Left renal pelvis (tissue), 4 donors: ENCODE measurements at places on chromosomes 3 and 15.

DNA sequence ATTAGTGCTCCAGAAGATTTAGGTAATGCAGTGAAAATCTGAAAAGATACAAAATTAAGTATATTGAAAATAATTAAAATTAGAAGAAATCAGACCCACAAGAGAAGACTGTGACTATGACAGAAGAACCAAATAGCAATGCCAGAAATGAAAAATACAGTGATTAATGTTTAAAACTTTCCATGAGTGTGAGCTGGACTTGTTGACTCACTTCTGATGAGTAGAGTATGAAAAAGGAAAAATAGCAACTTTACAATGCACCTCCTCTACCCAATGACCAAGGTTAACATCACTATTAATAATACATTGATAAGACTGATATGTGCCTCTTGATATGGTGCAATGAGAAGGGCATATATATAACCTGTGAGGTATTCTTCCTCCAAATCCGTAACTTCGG lies 39.3 kb upstream of the SLC22A13 start:
- DNase-seq, result no peak

GRCh38 chr3:40336511-40337135 lies 27.1 kb downstream of the EIF1B start:
- no peak for DNase-seq

GRCh38 chr3:105781871-105782270 lies 86.9 kb downstream of the CBLB start:
- DNase-seq, result no peak

DNA sequence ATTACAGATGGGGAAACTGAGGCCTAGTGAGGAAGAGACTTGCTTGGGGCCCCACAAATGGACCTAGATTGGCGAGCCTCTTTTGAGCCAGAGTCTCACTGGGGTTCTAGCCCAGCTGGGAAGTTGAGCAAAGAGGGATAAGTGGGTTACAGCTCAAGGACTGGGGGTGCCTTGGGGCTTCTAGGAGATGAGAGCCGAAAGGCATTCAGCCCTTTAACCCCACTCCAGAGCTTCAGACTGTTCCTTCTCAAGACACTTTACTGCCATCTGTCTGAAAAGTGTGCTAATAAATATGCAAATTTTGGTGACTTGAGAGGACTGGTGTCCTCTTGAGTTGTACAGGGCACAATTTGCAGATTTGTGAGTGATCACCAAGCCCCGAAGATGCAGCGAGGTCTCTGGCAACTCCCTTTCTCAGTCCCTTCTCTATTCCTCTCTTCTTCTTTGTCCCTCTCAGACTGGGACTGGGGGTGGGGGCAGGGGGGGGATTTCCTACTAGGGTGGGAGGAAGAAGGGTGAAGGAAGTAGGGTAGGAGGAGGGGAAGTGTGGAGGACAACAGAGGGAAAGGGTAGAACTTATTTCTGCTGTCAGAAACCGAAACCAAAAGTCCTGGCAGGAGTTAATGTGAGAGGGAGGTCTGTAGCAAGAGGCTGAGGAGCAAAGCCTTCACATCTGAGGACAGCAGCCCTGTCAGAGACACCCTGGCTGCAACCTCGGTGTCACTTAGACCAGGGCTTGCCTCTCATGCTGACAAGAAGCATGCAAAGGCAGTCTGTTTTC lies 16.2 kb upstream of the ANKDD1A start:
- DNase-seq, result no peak

DNA sequence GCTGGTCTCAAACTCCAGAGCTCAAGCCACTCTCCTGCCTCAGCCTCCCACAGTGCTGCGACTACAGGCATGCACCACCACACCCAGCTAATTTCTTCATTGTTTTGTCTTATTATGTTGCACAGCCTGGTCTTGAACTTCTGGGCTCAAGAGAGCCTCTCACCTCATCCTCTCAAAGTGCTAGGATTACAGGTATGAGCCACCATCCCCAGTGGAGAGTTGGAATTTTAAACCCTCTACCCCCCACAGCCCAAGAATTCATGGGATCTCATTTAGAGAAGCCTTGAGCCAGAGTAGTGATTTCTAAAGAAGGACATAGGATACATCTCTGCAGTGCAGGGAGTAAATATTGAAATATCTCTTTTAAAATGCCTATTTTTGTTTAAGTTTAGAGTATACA lies 221.1 kb downstream of the CACNA2D3 start:
- no peak for DNase-seq

DNA sequence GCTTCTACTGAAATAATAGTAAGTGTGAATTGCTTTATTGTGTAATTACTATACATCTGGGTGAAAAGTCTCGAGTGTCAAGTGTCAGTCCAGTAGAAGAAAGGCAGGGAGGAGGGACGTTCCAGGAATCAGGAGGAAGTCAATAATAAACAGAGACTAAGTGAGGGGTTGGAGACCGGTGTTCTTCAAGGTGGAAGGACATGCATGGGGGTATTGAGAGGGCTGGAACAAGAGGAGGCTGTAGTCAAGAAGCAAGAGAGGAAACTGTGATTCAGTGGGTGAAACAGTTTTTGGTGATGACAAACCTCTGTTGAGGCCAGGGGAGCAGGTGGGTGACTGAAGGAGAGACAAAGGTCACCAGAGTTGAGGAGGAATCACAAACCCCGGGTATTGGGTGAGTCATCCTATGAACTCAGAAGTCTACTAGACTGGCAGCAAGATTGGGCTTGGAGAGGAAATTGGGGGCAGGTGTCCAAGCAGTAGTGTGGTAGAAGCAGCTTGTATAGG lies 11.6 kb upstream of the SCAMP5 start:
- DNase-seq, result no peak

GRCh38 chr3:65030847-65031463 lies 343.2 kb upstream of the ADAMTS9 start:
- no peak for DNase-seq

- DNase-seq, result no peak
These were observed 34.8 kb downstream of the IGF1R start for GRCh38 chr15:98682992-98683701.

GRCh38 chr15:36080759-36081158 lies 498.7 kb upstream of the CDIN1 start:
- no peak for DNase-seq

GRCh38 chr3:152192936-152193672 lies 75.6 kb upstream of the MBNL1 start:
- no peak for DNase-seq

- DNase-seq, result no peak
These were observed 134.1 kb upstream of the ARPP21 start for GRCh38 chr3:35505181-35505580.

DNA sequence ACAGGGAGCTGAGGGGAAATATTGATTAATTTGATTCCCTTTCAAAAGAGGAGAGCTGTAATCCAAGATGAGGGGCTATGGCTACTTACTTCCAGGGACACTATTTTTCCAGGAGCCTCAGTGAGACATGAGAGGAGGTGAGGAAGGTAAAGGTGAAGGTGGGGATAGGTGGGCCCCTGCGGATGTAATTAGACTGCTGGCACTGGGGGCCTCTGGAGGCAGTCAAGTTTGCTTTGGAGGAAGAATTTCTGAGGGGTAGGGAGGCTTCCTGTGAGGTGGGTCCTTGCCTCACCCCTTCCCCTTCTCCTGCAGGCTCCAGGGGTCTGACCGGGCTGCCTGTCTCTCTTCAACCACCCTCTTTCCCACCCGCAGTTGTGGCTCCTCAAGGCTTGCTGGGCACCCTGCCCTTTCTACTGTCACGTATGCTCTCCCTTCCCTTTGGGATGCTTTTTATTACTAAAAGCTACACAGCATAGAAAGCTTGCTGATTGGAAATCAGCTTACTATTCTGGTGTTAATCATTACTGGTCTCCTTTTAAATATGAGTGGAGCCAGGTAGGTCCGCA lies 22.5 kb downstream of the GASK1A start:
- no peak for DNase-seq

- no peak for DNase-seq
These were observed 169.2 kb downstream of the ROBO1 start for GRCh38 chr3:79598594-79598993.

- no peak for DNase-seq
These were observed 243.8 kb downstream of the KCNH8 start for GRCh38 chr3:19392150-19392549.

DNA sequence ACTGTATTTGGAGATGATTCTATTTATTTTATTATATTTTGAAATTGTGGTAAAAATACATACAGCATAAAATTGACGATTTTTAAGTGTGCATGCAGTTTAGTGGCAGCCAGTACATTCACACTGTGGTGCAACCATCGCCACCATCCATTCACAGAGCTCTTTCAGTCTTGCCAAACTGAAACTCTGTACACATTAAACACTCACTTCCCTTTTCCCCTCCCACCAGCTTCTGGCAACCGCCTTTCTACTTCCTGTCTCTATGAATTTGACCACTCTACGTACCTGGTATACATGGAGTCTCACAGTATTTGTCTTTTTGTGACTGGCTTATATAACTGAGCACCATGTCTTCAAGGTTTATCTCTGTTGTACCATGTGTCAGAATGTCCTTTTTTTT lies 303.3 kb upstream of the ATP10A start:
- DNase-seq, result no peak

DNA sequence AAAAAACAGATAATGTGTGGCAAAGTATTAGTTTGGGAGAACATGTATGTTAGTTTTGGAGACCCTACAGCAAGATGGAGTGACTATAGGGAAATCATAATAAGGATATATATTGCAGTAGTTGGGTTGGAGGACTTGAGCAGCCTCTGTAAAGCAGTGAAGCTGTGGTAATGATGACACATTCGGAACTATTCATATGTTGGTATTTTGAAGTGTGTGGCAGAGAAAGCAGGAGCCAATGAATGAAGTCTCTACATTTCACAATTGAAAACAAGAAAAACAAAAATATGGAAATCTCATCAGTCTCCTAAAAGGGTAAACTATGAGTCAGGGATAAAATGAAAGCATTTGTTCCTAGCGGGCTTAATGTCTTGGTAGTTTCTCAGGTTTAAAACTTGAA lies 645.9 kb downstream of the OTOL1 start:
- DNase-seq, result no peak

GRCh38 chr15:66224946-66225345 lies 28.6 kb downstream of the MEGF11 start:
- no peak for DNase-seq

GRCh38 chr15:38991126-38991525 lies 426.5 kb upstream of the RASGRP1 start:
- DNase-seq, result no peak

DNA sequence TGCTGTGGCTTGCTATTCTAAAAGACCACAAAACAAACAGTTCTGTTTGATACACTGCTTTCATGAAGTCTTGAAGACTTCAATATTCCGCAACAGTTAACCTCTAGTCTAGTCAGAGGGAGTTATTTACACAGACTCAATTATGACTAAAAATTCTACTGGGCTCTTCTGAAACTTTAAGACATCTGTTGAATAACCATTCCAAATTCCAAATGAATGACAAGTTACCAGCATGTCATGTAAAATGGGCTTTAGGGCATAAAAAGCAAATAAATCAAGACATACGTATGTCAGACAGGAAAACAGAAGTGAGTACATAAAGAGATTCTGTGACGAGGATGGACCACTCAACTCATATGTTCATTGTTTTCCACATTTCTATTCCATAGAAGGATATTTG lies 93.9 kb downstream of the PLOD2 start:
- DNase-seq, result no peak

GRCh38 chr3:11583235-11583634 lies 60.5 kb downstream of the VGLL4 start:
- no peak for DNase-seq

DNA sequence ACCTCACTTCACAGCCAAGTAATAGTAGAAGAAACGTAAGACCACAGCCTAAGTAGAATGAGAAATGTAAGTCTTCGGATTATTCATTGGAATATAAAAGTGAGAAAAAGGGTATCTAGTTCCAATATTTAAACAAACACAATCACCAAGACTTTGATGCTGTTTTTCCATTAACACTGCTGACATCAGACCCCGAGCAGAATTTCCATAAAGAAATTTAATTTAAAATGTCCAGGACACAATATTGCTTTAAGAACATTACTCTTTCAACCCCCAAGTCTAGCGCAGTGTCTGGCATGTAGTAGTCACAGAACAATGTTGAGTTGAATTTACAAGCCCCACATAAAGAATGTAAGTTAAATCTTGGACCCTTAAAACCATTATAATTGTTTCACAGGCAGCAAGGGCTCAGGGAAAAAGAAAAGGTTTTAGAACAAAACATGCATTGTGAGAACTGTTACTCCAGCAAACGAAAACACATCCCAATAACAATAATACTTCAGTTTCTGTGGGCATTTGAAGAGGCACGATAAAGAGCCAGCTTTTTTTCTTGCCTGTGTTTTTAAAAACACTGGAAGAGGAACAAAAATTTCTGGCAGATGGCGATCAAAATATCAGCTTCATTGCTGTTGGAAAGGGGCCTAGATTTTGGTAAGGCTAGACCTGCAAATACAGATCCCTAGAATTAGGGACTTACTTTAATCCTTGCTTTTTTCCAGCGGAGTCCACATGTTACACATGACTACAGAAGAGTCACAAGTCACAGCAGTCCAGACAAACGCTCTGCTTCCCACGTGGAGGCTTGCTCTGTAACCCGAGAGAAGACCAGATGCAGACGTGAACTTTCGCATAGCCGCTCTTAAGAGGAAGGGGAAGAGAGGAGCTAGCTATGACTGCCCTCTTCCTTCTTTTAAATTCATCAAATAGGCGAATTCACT lies 77.9 kb upstream of the IGSF10 start:
- DNase-seq, result peak; percentile 28

DNA sequence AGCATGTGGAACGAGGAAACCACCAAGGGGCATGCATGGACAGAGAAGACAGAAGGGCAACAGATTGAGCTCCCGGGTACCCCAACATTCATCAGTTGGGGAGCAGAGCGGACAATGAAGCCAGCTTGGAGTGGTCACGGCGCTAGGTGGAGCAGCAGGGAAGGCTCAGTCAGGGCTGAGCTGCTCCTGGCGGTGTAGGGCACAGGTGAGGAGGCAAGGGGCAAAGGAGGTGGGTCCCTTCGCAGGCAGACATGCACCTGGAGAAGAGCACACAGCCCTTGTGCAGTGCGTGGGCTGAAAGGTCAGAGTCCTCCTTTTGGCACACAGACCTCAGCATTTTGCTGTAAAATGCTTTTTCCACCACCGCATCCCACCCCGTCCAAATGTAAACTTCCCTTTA lies 90.0 kb upstream of the SLC6A6 start:
- no peak for DNase-seq

DNA sequence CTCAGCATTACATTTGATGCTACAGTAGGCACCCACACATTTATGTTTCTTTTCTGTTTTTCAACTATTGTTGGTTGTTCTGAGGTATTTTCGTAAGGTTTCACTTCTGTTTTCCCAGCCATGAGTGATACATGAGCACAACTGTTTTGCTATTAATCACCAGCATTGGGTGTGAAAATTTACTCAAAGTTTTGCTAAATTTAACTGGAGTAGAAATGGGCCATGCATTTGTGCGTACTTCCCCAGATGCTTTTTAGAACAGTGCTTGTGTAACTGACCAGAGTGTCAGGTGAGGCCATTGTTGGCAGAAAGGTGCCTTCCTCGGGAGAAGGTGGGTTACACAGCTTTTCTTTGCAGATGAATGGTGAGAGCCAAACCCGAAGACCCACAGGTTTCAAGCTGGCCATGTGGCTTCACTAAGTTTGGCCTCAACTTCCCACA lies 70.4 kb downstream of the ST6GAL1 start:
- no peak for DNase-seq
